ENCODE measurements at places on chromosomes 13 and 19.

DNA sequence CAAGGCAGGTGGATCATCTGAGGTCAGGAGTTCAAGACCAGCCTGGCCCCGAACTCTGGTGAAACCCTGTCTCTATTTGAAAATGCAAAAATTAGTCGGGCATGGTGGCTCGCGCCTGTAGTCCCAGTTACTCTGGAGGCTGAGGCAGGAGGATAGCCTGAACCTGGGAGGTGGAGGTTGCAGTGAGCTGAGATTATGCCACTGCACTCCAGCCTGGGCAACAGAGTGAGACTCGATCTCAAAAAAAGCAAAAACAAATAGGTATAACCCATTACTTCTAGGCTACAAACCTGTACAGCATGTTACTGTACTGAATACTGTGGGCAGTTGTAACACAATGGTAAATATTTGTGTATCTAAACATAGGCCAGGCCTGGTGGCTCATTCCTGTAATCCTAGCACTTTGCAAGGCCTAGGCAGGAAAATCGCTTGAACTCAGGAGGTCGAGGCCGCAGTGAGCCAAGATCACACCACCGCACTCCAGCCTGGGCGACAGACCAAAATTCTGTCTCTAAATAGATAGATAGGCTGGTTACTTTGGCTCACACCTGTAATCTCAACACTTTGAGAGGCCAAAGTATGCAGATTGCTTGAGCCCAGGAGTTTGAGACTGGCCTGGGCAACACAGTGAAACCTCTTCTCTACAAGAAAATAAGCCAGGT is 63.5 kb downstream of the MYO9B start:
- DNase-seq, result no peak
- H3K4me1 ChIP-seq, result peaks cover 33% of the 10 kb centered on the region
- no peaks in the 10 kb centered on the region for H3K27me3 ChIP-seq
- no peaks in the 10 kb centered on the region for H3K36me3 ChIP-seq
- no peak overlapping the region for H3K4me3 ChIP-seq

DNA sequence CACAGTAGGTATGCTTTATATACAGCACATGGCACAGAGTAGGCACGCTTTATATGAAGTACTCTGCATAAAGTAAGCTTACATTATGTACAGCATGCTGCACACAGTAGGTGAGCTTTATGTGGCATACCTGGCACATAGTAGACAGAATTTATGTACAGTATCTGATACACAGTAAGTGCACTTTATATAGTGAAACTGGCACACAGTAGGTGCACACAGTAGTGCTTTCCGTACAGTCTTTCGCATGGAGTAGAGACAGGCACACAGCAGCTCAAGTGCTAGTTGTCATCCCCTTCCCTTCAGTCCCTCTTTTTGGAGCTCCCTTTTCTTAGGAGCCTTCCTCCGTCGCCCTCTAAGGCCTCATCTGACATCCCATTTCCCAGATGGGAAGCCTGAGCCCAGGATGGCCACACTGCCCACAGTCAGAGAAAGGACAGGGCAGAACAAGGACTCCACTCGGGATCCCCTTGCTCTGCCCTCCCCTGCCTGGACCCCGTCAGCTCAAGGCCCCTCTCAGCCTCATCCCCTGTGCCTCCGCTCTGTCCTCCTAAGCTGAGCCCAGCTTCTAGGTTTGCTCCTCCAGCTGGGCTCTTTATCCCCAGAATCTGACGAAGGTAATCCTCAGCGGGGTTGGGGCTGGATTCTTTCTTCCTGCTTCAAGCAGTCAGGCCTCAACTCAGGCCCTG is 852 bp upstream of the CYP4F12 start:
- no peaks in the 10 kb centered on the region for H3K4me1 ChIP-seq
- no peak for DNase-seq
- H3K4me3 ChIP-seq, result no peak overlapping the region
- peaks cover 6% of the 10 kb centered on the region for H3K27me3 ChIP-seq

GRCh38 chr13:98981369-98982080 is 3.7 kb upstream of the DOCK9 start:
- no peak for DNase-seq
- H3K36me3 ChIP-seq, result no peaks in the 10 kb centered on the region
- peaks cover 3% of the 10 kb centered on the region for H3K4me1 ChIP-seq
- no peak overlapping the region for H3K4me3 ChIP-seq
- no peak overlapping the region for H3K27ac ChIP-seq

GRCh38 chr19:49997709-49998108 is 27.5 kb downstream of the VRK3 start:
- DNase-seq, result no peak
- H3K4me3 ChIP-seq, result no peak overlapping the region
- peaks cover 2% of the 10 kb centered on the region for H3K4me1 ChIP-seq

DNA sequence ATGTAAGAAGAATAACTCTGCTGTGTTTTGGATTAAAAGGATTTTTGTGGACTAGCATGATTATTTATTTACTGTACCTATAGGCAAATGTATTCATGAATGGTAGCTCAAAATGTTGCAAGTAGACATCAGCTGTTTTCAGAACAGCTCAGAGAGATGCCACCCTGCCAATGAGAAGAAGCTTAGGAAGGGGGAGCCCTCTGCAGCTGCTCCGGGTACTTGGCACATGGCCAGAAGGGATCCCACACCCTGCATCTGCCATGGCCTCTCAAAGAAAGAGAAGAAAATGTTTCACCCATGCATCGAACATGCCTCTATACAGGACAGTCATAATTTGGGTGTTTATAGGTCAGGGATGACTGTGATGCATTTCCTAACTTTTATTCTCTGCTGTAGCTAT is 30.5 kb upstream of the MBNL2 start:
- no peak overlapping the region for H3K4me3 ChIP-seq
- no peak overlapping the region for H3K27ac ChIP-seq
- no peaks in the 10 kb centered on the region for H3K4me1 ChIP-seq
- H3K27me3 ChIP-seq, result no peaks in the 10 kb centered on the region
- DNase-seq, result no peak

- H3K4me3 ChIP-seq, result no peak overlapping the region
- H3K4me1 ChIP-seq, result no peaks in the 10 kb centered on the region
- H3K27me3 ChIP-seq, result no peaks in the 10 kb centered on the region
- H3K27ac ChIP-seq, result no peak overlapping the region
- DNase-seq, result no peak
Observed at GRCh38 chr13:101382701-101383100, 33.6 kb downstream of the NALCN start.

DNA sequence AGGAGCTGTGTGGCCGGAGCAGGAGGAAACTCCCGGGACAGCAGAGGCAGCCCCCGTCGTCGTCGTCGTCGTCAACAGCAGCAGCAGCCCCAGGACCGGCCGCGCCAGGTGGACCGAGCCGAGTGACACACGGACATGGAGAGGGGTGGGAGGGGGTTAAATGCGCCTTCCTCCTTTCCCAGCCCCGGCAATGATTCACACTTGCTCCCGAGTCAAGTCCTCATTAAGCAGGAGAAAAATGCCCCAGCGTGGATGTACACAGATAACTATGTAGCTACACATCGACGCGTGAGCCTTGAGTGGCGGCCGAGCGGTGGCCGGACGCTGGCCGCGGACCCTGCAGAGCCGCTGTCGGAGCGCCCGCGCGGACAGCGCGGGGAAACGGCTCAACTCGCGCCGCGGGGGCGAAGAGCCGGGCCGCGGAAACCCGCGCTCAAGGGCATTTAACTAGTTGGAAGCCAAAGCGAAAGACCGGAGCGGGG is 645 bp downstream of the UBL3 start:
- H3K27ac ChIP-seq, result peak overlapping the region; percentile 99
- H3K4me3 ChIP-seq, result peak overlapping the region; percentile 84
- H3K4me1 ChIP-seq, result no peaks in the 10 kb centered on the region
- DNase-seq, result no peak
- no peaks in the 10 kb centered on the region for H3K27me3 ChIP-seq

GRCh38 chr13:47017476-47017875 is 120.6 kb upstream of the HTR2A start:
- no peak overlapping the region for H3K4me3 ChIP-seq
- no peak overlapping the region for H3K27ac ChIP-seq
- no peak for DNase-seq
- H3K27me3 ChIP-seq, result no peaks in the 10 kb centered on the region
- H3K4me1 ChIP-seq, result no peaks in the 10 kb centered on the region
- no peaks in the 10 kb centered on the region for H3K36me3 ChIP-seq

GRCh38 chr13:29582171-29582570 is 13.3 kb downstream of the SLC7A1 start:
- H3K4me1 ChIP-seq, result peaks cover 14% of the 10 kb centered on the region
- H3K27me3 ChIP-seq, result no peaks in the 10 kb centered on the region
- peak overlapping the region; percentile 96 for H3K27ac ChIP-seq
- no peak overlapping the region for H3K4me3 ChIP-seq

GRCh38 chr19:39335168-39335548 is 685 bp downstream of the GMFG start:
- no peak for DNase-seq
- peak overlapping the region; percentile 90 for H3K27ac ChIP-seq
- no peaks in the 10 kb centered on the region for H3K27me3 ChIP-seq
- peaks cover 19% of the 10 kb centered on the region for H3K4me1 ChIP-seq
- H3K36me3 ChIP-seq, result no peaks in the 10 kb centered on the region

DNA sequence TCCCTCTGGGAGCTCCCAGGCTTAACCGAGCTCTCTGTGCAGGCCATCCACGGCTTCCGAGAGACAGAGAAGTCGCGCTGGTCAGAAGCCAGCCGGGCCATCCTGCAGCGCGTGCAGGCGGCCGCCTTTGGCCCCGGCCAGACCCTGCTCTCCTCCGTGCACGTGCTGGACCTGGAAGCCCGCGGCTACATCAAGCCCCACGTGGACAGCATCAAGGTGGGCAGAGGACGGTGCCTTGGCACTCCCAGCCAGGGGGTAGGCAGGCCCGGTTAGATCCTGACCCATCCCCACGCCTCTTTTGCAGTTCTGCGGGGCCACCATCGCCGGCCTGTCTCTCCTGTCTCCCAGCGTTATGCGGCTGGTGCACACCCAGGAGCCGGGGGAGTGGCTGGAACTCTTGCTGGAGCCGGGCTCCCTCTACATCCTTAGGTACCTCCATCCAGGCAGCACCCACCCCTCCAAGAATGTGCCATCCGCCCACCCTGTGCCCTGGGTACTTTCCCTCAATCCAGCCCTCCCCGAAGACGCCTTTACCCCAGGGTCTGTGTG is 1.5 kb downstream of the PSPN start:
- H3K4me3 ChIP-seq, result no peak overlapping the region
- peak overlapping the region; percentile 100 for H3K27ac ChIP-seq
- H3K4me1 ChIP-seq, result peaks cover 13% of the 10 kb centered on the region
- no peaks in the 10 kb centered on the region for H3K36me3 ChIP-seq
- DNase-seq, result no peak

DNA sequence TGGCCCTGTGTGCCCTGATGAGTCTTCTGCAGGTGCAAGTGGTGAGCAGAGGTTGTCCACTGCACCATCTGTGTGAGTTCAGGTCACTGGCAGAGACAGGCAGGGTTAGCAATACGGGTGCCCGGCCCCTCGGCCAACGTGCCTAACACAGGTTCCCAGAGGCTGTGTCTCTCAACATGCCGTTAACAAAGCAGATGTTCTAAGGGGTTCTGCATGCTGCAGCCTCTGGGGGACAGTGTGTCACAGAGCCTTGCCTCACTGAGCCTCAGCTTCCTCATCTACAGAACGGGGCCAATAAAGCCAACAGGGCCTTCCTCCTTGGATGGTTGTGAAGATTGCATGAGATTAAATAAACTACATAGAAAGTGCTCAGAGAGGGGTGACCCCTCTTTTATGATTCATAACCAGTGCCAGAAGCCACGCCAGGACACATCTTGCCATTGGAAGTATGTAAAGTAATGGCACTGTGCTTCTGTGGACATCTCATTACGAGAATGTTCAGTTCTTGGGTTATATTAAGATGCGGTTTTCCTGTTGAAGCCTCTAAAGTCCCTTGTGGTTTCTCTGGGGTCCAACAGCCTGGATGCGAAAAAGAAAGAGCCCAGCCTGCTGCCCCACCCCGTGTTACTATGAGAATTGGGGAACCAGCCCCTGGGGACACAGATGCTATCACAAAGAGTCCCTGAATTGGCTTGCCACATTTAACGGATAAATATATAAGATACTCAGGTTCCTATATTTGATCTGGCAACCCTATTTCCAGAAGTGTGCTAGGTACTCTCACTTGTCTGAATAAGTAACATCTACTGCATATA is 11.2 kb upstream of the ARHGEF18 start:
- H3K4me1 ChIP-seq, result peaks cover 14% of the 10 kb centered on the region
- DNase-seq, result no peak
- H3K27me3 ChIP-seq, result no peaks in the 10 kb centered on the region
- no peak overlapping the region for H3K4me3 ChIP-seq
- peak overlapping the region; percentile 34 for H3K27ac ChIP-seq
- H3K36me3 ChIP-seq, result no peaks in the 10 kb centered on the region

DNA sequence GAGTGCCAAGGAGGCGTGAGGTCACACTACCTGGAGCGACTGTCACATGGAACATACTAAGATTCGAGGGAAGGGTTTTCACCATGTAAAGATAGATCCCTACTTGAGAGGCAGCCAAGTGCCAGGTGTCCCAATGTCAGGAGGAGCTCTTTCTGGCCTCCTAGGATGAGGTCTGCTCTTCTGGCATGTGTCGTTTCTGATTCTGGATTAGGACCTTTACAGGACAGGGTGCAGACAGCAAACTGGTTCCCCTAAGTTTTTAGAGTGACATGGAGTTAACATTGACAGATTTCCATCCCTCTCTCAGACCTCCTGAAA is 75.3 kb downstream of the ZNF536 start:
- H3K4me1 ChIP-seq, result no peaks in the 10 kb centered on the region
- H3K27me3 ChIP-seq, result no peaks in the 10 kb centered on the region
- H3K27ac ChIP-seq, result no peak overlapping the region
- no peak for DNase-seq
- no peak overlapping the region for H3K4me3 ChIP-seq

GRCh38 chr13:21069561-21070004 is 8.2 kb upstream of the LATS2 start:
- no peak overlapping the region for H3K27ac ChIP-seq
- H3K4me3 ChIP-seq, result no peak overlapping the region
- no peaks in the 10 kb centered on the region for H3K27me3 ChIP-seq
- DNase-seq, result no peak
- H3K36me3 ChIP-seq, result no peaks in the 10 kb centered on the region

GRCh38 chr13:73981595-73981994 is 152.6 kb downstream of the KLF12 start:
- no peaks in the 10 kb centered on the region for H3K27me3 ChIP-seq
- H3K36me3 ChIP-seq, result no peaks in the 10 kb centered on the region
- H3K4me3 ChIP-seq, result no peak overlapping the region

DNA sequence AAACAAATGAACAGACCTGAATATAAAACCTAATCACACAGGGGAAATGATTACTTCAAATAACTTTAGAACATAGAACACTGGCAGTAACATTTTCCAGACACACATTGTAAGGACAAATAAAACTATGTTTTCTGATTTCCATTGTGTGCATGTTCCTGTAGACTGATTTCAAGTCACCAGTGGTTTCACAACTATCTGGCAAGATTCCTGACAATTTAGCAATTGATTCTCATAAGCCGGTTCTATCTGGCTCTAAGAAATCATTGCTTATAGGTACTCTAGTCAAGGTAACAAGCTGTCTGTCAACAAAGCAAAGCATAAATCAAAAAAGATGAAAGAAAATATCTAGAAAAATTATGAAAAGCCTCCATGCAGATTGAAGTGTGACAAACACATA is 19.6 kb upstream of the PCCA start:
- DNase-seq, result no peak
- no peak overlapping the region for H3K4me3 ChIP-seq
- H3K36me3 ChIP-seq, result no peaks in the 10 kb centered on the region
- no peak overlapping the region for H3K27ac ChIP-seq
- H3K4me1 ChIP-seq, result peaks cover 20% of the 10 kb centered on the region

- peaks cover 100% of the 10 kb centered on the region for H3K36me3 ChIP-seq
- H3K27ac ChIP-seq, result no peak overlapping the region
- H3K27me3 ChIP-seq, result no peaks in the 10 kb centered on the region
- H3K4me1 ChIP-seq, result peaks cover 6% of the 10 kb centered on the region
- no peak for DNase-seq
Observed at GRCh38 chr19:1429750-1430149, 8.4 kb upstream of the RPS15 start.

Data from esophagus squamous epithelium (tissue), 5 donors.